Retinal pigment epithelial cell (primary cell): ENCODE measurements at places on chromosomes 7 and 10.

GRCh38 chr10:60390224-60390626 is 550 bp upstream of the ANK3 start:
- DNase-seq, result no peak

- no peak for DNase-seq
Observed at GRCh38 chr7:87047-87446, 105.3 kb upstream of the FAM20C start.

- DNase-seq, result no peak
Observed at GRCh38 chr10:43355749-43356371, 15.6 kb upstream of the FXYD4 start.

DNA sequence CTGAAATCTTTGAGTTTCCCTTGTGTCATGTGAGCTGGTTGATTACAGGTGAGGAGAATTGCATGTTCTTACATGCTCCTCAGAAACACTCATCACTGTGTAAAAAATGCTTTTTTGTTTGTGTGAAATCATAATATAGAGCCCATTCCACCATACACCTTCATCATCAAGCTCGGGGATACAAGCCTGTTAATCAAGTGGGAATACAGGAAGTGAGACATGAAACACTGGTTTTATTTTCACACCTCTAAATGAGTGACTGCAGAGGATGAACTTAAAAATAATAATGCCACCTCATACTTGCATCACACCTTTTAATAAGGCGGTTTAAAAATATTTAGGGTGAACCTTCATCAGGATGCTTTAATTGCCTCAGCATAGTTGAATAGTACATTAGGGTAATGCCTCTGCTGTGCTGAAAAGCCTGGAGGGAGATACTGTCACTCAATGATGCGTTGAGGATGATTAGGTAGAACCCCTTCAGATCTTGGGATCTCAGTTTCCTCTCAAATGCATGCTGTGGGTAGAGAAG is 164.6 kb downstream of the AUTS2 start:
- no peak for DNase-seq

GRCh38 chr10:68434657-68435056 is 27.6 kb upstream of the RUFY2 start:
- no peak for DNase-seq

GRCh38 chr10:74748468-74749031 is 77.8 kb upstream of the KAT6B start:
- DNase-seq, result no peak

DNA sequence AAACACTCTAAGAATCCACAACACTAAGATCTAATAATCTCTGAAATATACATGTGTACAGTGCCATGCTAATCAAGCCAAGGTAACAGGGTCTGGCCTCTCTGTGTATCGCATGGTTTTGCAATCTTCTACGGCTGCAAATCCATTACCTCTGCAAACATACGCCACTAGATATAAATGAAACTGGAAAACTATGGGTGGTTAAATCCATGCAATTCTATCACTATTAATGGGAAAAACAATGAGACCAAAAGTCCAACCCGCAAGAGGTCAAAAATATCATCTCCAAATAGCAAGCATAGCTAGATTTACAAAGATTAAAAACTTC is 23.0 kb downstream of the SGCE start:
- no peak for DNase-seq

DNA sequence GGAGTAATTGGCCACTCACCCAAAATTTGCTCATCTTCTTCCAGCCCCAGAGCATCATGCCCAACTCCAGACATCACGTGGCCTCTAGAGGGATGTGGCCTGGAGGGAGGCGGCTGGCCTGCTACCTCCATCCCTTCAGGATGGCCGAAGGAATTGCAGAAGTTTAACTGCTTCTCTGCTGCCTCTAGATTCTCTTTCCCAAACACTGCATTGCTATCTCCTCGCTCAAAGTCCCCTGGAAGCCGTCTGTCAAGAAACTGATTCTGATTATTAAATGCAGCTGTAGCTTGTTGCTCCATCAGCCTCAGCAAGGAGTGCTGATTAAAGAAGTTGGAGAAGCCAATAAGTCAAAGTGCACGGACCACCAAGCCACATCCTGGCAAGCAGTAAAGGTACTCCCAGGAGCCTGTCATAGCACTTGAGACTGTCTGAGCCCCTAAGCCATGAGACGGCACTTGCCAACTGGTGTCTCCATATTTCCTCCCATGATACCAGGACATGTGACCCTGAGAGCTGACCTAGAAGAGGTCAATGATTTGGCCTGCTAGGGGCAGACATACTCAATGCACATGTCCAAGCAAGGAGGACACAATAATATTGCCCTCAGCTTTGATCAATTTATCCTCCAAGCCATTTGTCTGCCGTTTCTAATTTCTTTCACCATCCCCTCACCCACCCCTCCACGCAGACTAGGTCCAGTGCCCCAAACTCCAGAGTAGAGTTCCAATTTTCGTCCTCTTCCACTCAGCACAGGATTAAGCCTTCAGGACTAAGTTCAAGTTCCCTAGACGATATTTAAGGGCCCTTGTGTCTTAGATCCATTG is 84.2 kb downstream of the TBXAS1 start:
- DNase-seq, result no peak

DNA sequence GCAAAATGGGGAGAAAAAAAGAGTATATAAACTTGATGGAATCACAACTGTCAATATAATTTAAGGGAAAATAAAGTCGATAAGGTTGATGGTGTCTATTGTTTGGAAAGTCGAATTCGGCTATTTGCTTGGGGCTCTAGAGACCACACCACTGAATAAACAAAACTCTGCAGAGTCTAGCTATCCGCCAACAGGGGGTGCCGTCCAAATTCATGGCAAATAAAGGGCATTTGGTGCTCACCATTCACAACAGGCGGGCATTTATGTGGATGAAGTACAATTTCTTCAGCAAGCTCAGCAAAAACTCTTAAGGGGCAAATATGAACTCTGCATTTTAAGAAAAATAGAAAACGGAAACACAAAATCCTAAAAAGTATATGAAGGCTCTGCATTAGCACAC is 23.3 kb downstream of the CD36 start:
- DNase-seq, result no peak

DNA sequence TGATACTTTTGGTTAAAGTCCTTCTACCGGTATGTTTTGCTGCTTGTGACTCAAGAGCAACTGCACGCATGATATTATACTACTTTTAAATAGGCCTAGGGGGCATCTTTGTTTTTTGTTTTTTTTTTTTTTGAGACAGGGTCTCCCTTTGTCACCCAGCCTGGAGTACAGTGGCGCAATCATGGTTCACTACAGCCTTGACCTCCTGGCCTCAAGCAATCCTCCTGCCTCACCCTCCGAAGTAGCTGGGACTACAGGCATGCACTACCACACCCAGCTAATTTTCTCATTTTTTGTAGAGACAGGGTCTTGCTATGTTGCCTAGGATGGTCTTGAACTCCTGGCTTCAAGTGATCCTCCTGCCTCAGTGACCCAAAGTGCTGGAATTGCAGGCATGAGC is 80.2 kb downstream of the ZMYND11 start:
- DNase-seq, result no peak

- DNase-seq, result peak; percentile 71
Observed at GRCh38 chr7:537911-538634, 18.4 kb upstream of the PDGFA start.

DNA sequence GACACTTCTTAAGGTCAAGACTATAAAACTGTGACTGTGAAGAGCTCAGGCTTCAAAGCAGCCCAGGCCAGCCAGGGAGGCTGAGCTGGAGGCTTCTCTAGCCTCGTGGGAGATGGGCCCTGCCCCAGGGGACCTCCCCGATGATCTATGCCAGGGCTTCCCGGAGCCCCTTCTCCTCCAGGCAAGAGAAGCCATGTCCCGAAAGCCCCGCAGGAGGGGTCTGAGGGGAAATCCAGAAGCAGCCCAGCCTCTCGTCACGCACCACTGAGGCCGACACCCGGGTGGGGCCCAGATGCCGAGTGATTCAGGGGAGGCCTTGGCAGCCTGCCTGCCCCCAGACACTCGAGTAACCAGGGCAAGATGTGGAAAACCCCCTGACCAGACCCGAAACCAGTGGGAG is 63.7 kb downstream of the PROSER2 start:
- no peak for DNase-seq

DNA sequence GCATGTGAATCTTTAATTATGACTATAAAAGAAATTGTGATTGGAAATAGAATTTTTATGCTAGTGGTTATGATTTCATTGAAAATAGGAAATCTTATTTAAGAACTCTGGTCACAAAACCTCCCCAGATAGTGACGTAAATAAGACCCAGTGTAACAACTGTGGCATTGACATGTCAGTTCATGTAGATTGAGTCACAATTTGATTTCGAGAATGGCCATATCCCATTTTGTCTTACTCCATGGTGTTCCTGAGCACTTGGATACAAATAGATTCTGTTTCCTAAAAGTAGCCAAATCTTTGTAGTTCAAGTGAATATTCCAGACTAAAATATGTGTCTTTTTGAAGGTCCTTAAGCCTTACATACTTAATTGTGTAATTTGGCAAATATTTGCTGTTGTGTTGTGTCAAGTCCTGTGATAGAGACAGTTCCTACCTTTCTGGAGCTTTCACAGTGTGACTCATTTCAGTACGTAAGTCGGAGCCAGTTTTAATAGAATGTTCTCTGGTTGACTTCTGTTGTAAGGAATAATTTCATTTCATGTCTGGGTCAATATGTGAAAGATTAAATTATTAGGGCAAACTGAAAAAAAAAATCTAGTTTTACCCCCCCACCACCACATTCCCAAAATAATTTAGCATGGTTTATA is 37.1 kb upstream of the TOMM7 start:
- DNase-seq, result peak; percentile 80

DNA sequence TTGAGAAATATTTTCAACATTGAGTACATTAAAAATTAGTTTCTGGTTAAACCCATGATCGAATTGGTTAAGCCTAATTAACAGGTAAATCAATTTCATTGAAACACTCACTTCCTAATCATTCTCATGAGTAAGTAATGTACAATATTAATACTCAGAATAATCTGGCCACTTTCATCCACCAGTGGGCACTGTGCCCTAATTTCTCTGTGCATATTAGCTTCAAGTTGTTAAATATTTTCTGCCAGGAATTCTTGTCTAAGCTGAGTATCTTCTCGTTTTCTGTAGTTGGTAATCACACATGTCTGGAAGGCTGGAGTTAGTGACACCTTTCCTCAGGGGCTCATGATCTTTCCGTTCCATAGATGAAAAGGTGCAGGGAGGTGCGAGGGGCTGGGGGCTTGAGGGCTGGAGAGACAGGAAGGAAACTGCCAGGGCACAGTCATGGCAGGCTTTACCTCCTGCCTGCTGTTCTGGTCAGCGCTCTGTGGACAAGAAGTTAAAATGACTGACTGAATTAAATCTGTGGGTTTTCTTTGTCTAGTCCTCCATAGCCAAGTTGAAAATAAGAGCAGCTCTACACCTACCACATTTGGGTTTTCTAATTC is 71.9 kb downstream of the WIPF3 start:
- no peak for DNase-seq

- DNase-seq, result no peak
Observed at GRCh38 chr10:114273910-114274309, 34.9 kb downstream of the VWA2 start.
